ENCODE measurements at places on chromosomes 6 and 20.
A peak's percentile ranks its signal among the peaks of the same experiment; 100 is the strongest.

- no peak for DNase-seq
Measured at GRCh38 chr6:57257911-57258541, 35.9 kb upstream of the RAB23 start.

DNA sequence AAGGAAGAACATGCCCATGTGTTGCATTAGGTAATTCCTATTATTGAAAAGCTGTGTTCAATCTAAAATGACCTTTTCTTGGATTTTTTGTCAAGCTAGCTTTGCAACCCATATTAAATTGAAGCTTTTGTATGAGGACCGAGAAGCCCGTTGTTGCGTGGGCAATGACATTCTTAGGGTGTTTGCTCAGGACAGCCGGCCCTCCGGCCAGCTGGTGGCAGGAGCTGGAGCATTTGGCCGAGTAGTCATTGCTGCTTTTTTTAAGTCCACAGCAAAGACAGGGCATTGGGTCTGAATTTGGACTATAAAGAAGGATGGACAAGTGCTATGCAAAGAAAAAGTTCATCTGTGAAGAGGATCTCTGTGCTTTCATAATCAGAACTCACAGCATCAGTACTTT, 365.8 kb downstream of the SAMD5 start:
- no peak for DNase-seq

GRCh38 chr6:162179196-162179951, 548.2 kb downstream of the PRKN start:
- no peak for DNase-seq

GRCh38 chr20:47677635-47678453, 107.4 kb downstream of the SULF2 start:
- DNase-seq, result peak; percentile 80

DNA sequence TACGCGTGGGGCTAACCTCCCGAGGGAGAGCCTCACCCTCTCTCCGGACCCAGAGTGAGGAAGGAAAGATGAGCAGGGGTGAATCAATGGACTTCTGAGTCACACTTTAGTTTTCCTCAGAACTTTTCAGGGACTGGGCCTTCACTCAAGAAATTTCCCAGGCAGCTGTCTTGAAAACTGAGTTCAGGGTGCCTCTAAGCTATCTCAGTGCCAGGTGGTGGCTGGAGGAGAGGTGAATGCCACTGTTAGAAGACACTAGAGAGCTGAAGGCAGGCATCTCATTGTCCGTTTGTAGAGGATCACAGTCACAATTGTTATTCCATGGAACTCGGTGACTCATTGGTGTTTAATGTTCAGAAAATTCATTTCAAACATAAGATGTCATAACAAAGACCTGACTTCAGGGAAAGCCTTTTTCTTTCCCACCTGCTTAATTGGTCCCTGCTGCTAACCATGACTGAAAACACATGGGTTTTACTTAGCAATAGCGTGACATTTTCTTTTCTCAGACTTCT, 5.3 kb upstream of the SERPINB6 start:
- no peak for DNase-seq

- DNase-seq, result no peak
Measured at GRCh38 chr6:131124336-131125071, 10.8 kb upstream of the AKAP7 start.

DNA sequence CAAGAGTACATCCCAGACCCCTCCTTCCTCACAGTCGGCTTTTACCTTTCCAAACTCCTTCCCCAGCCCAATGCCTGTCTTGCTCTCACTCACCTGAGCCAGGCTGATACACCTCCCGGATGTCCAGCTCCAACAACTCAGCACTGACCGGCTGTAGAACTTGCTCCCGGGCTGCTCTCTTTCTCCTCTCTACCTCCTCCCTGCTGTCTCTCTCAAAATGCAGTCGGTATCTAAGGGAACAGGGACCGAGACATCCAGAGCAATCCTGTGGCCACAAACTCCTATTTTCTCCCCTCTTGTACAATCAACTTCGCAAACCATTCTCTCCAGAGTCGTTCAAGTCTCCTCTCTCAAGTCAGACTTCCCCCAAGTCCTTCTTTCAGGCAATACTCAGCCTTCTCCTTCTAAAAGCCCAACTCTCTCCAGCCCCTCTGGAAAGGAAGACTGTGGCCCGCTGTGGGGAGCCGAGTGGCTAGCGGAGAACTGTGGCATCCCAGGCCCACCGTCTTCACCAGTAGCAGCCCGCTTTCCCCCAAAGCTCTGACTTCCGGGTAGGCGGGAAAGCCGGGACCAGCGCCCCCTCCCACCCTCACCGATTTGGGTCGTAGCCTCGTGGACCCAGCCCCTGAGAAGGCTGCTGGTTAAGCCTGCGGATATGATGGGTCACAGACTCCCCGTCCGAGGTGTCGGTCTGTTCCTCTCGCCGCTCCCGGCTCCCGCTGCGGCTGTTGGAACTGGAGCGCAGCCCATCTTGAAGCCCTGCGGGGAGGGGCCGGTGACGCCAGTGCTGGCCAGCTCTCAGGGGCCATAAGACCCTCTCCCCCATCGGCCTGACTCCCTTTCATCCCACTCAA, 1.1 kb downstream of the GNL1 start:
- no peak for DNase-seq

DNA sequence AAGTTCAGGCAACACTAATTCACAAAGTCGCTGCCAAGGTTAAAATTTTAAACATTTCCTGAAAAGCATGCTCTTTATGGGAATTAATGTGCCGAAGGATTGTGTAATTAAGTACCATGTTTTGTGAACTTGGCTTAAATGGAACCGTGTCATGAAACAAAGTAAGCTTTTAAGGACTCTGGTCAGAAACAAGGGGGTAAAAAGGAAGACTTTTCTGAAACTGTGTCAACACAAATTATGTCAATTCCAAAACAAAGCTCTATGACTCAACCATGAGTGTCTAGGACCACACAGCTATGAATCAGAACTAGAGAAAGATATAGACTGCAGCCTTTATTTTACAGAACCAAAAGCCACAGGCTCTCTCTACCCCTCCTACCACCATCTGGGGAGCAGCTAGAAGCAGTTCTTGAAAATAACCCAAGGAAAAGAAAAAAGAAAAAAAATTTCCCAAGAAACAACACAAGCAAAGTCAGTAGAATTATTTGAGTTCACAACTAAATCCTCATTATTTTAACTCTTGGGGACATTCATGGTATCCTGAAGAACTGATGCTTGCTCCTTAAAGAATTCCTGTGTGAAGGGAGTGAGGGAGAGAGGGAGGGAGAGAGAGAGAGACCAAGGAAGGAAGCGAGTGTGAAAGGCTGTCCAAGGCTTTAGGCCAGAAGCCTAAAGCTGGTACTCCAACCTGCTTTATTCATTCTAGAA, 81.9 kb downstream of the ZMYND8 start:
- peak; percentile 43 for DNase-seq

Data from activated CD4-positive, alpha-beta T cell treated with anti-CD3 and anti-CD28 coated beads for 48 hours (primary cell).